Osteocyte (in vitro differentiated cells): ENCODE measurements at places on chromosomes 2 and 18. TPM values are rescaled to one million over a fixed set of nuclear protein-coding genes. Genes with fewer than 3 reads are reported as not detected.
A peak's percentile ranks its signal among the peaks of the same experiment; 100 is the strongest.

DNA sequence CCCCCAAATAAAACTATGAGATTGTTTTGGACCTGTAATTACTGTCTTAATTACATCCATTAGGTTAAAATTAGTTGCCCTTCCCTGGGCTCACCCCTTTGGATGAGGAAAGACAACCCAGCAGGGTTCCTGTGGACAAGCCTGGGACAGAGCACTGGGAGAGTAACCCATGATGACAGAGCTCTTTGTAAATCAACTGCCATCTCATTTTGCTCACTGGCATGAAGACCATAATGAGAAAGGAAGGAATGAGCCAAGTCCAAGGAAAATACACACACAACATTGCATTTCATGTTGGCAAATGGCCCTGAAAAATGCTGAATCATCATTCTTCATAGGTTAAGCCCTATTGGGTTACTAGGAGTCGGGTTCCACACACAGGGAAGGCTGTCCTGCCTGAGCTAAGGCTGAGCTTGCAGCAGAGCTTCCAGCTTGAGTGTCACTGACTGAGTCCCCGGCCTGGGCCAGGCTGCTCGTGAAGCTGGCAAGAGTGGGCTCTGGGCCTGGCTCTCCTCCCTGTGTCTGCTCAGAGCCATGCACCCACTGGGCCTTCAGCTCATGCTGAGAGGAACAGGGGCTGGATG, 94.1 kb upstream of the ACAA2 start:
- no peak for DNase-seq
- no peak overlapping the region for H3K4me3 ChIP-seq
- H3K27me3 ChIP-seq = peaks cover 4% of the 10 kb centered on the region
- no peak overlapping the region for H3K27ac ChIP-seq
- H3K36me3 ChIP-seq = no peaks in the 10 kb centered on the region
- H3K4me1 ChIP-seq = no peaks in the 10 kb centered on the region

DNA sequence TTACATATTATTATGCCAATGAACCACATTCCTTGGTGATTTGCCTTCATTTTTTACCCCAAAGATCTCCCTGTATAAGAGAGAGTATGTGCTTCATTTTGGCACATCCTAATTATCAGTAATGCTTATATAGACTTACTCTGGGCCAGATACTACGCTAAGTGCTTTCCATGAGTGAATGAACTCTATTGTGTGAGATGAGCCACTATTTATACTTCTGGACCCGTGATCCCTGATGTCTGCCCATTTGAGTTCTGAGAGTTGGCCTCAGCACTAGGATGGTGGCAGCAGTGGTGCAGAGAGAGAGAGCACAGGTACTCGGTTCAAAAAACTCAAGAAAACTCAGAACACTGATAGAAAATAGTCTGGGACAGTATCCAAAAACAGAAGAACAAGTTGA, 17.4 kb upstream of the KCMF1 start:
- H3K27ac ChIP-seq = no peak overlapping the region
- no peaks in the 10 kb centered on the region for H3K27me3 ChIP-seq
- no peak for DNase-seq

DNA sequence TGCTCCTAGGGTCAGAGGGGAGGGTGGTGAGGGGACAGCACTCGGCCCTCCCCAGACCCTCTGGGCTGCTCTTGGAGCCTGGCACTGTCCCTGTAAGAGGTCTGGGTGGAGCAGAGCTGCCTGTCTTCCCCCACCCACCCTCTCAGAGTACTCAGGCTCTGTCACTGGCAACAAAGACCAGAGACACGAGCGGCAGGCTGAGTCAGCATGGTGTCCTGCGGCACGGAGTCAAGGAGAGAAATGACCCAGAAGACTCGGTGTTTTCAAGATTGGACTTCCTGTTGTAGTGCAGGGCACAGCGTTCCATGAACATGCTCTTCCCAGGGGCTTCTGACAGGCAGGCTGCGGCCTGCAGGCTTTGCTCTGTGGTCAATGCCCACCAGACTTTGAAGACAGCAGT, 19.9 kb downstream of the SIGLEC15 start:
- no peak for DNase-seq
- peaks cover 19% of the 10 kb centered on the region for H3K36me3 ChIP-seq
- H3K4me1 ChIP-seq = peaks cover 9% of the 10 kb centered on the region
- H3K27ac ChIP-seq = no peak overlapping the region
- no peaks in the 10 kb centered on the region for H3K27me3 ChIP-seq

GRCh38 chr2:240021488-240022104, 3.5 kb downstream of the NDUFA10 start:
- H3K4me1 ChIP-seq = peaks cover 19% of the 10 kb centered on the region
- no peaks in the 10 kb centered on the region for H3K27me3 ChIP-seq
- H3K36me3 ChIP-seq = peaks cover 34% of the 10 kb centered on the region
- H3K27ac ChIP-seq = no peak overlapping the region
- DNase-seq = no peak
- H3K4me3 ChIP-seq = no peak overlapping the region

DNA sequence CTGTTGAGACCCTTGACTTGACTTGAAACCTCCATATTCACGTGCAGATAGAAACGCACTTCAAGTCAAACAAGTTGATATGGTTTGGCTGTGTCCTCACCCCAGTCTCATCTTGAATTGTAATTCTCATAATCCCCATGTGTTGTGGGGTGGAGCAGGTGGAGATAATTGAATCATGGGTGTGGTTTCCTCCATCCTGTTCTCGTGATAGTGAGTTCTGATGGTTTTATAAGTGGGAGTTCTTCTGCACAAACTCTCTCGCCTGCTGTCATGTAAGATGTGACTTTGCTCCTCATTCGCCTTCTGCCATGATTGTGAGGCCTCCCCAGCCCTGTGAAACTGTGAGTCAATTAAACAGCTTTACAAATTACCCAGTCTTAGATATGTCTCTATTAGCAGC, 21.4 kb downstream of the SLC3A1 start:
- peaks cover 25% of the 10 kb centered on the region for H3K4me1 ChIP-seq
- H3K36me3 ChIP-seq = no peaks in the 10 kb centered on the region
- H3K4me3 ChIP-seq = no peak overlapping the region
- no peak for DNase-seq
- H3K27me3 ChIP-seq = no peaks in the 10 kb centered on the region
- no peak overlapping the region for H3K27ac ChIP-seq

- no peak for DNase-seq
- no peaks in the 10 kb centered on the region for H3K4me1 ChIP-seq
- no peak overlapping the region for H3K27ac ChIP-seq
- no peaks in the 10 kb centered on the region for H3K36me3 ChIP-seq
- no peak overlapping the region for H3K4me3 ChIP-seq
- peaks cover 28% of the 10 kb centered on the region for H3K27me3 ChIP-seq
Measured at GRCh38 chr2:156845806-156846558, 409.8 kb downstream of the GPD2 start.

- no peaks in the 10 kb centered on the region for H3K36me3 ChIP-seq
- H3K4me1 ChIP-seq = no peaks in the 10 kb centered on the region
- no peak overlapping the region for H3K4me3 ChIP-seq
- no peak for DNase-seq
- peaks cover 5% of the 10 kb centered on the region for H3K27me3 ChIP-seq
Measured at GRCh38 chr2:151024696-151025251, 236.9 kb downstream of the RBM43 start.

GRCh38 chr2:146730882-146731281, 1113.9 kb upstream of the ACVR2A start:
- H3K4me1 ChIP-seq = no peaks in the 10 kb centered on the region
- H3K4me3 ChIP-seq = no peak overlapping the region
- H3K36me3 ChIP-seq = no peaks in the 10 kb centered on the region
- no peak overlapping the region for H3K27ac ChIP-seq
- peaks cover 7% of the 10 kb centered on the region for H3K27me3 ChIP-seq
- no peak for DNase-seq

DNA sequence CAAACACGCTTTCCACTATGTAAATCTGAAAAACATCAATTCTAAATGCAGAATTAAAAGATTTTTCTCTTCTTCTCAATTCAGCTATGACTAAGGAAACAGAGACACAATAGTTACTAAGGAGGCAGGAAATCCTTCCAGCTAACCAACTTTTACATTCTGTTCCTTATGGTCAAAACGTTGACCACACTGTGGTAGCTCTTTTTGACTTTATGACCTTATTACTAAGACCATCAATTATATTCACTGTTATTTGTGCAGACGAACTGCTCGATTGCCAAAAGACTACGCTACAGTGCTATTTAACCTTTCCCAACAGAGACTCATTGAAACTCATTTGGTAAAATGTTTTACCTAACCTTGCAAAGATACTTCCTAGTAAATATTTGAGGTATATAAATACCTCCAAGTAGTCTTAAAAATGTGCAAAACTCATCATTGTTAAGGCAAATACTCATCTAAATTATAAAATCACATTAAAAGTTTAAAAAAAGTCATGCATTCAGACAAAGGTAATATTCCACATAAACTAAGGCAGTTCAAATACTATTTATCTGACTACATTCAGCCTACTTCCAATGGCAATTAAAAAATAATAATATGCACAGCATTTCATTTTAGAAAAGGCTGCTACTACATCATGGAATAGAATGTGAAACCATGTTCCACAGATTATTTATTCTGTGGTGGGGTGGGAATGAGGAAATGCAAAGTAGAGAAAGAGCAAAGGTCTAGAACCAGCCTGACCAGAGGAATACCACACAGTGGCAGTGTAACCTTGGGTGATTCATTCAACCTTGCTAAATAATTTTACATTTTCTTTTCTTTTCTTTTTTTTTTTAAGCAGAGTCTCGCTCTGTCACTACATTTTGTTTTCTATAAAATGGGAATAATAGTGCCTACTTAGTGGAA, 139.9 kb downstream of the THADA start:
- H3K27me3 ChIP-seq = no peaks in the 10 kb centered on the region
- peaks cover 6% of the 10 kb centered on the region for H3K36me3 ChIP-seq
- no peak for DNase-seq
- peaks cover 75% of the 10 kb centered on the region for H3K4me1 ChIP-seq
- H3K27ac ChIP-seq = peak overlapping the region; percentile 58
- H3K4me3 ChIP-seq = no peak overlapping the region

- no peak overlapping the region for H3K27ac ChIP-seq
- peaks cover 15% of the 10 kb centered on the region for H3K36me3 ChIP-seq
- H3K4me1 ChIP-seq = no peaks in the 10 kb centered on the region
- no peak overlapping the region for H3K4me3 ChIP-seq
- DNase-seq = no peak
Measured at GRCh38 chr2:24539258-24539657, 48.2 kb downstream of the NCOA1 start.

DNA sequence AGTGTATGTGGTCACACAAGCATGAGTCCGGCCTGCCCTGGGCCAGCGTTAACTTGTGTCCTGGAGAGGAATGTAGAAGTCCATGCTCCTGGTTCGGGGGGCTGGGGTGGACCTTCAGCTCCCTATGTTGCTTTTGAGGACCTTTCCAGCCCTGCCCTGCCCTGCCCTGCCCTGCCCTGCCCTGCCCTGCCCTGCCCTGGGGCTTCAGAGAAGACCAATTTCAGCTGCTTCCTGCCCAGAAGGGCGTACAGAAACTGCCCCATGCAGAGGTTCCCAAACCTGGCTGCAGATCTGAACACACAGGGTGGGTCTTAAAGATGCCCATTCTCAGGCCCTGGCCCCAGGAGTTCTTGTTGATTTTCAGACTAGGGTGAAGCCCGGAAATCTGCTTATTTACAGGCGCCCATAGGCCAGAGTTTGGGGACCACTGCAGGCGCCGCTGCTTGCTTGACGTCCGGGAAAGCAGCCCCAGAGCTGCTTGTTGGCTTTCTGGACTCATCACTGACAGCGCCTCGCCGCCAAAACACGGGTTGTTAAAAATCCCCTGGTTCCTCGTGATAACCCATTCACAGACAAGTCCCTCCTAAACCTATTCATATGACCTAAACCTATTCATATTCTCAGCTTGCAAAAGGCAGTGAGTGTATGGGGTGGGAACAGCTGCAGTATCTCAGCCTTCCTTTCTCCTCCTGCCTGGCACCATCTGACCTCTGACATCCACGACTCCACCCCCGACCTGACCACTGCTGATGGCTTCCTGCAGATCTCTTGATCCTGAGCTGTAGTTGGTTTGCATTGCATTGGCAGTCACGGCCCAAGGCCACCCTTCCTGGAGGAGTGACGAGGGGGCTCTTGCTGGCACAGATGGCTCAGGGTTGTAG, 198.3 kb downstream of the GLI2 start:
- H3K4me1 ChIP-seq = peaks cover 64% of the 10 kb centered on the region
- DNase-seq = no peak
- no peak overlapping the region for H3K4me3 ChIP-seq
- no peaks in the 10 kb centered on the region for H3K27me3 ChIP-seq
- peaks cover 14% of the 10 kb centered on the region for H3K36me3 ChIP-seq
- peak overlapping the region; percentile 88 for H3K27ac ChIP-seq

DNA sequence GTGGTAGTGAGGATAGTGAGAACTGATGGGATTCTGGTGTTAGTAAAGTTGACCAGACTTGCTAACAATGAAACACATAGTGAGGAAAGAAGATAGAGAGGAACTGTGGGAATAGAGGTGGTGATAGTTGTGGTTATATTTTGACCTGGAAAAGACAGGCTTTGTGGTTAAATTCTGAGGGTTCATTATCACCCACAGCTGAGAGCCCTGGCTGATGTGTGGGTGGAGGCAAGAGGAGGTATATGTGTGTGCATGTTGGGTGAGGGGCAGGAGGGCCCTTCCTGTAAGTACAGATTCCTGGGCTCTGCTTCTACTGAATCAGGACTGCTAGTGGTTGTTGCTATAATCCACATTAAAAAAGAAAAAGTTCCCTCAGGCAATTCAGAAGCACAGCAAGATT, 26.2 kb upstream of the TMEM163 start:
- H3K27ac ChIP-seq = no peak overlapping the region
- H3K27me3 ChIP-seq = peaks cover 6% of the 10 kb centered on the region

DNA sequence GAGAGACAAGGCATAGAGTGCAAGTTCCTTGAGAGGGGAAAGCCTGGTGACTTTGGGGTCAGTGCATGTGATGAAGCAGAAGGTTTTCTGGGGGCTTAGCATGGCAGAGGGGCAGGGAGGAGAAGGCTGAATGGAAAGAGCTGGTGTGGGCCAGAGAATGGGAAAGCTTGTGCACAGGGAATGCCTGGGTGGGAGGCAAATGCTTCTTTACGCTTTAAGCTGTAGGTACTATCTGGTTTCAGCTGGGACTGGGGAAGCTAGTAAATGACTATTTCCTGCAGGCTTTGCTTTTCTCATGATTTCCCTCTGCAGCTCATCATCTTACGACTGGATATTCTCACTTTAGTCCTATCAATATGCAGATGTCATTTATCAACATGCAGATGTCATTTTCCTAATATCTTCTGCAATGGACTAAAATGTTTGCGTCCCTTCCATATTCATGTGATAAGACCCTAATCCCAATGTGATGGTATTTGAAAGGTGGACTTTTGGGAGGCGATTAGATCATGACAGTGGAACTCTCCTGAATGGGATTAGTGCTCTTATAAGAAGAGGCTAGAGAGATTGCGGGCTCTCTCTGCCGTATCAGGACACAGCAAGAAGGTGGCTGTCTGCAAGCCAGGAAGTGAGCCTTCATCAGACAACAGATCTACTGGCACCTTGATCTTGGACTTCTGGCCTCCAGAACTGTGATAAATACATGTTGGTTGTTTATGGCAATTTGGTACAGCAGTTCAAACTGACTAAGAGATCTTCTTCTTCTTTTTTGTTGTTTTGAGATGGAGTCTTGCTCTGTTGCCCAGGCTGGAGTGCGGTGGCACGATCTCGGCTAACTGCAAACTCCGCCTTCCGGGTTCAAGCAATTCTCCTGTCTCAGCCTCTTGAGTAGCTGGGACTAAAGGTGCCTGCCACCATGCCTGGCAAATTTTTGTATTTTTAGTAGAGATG, 50.1 kb downstream of the MYCN start:
- no peaks in the 10 kb centered on the region for H3K4me1 ChIP-seq
- no peak overlapping the region for H3K27ac ChIP-seq
- H3K36me3 ChIP-seq = no peaks in the 10 kb centered on the region
- H3K4me3 ChIP-seq = no peak overlapping the region
- DNase-seq = no peak

Gene RESP18
- not detected in 2 replicates for total RNA-seq

Gene ALPG
- total RNA-seq = not detected in 2 replicates

Gene TRAK2
- 36.2 and 38.7 TPM in 2 replicates for total RNA-seq

Gene ANKRD29
- total RNA-seq = not detected in 2 replicates

Gene DSG1
- total RNA-seq = not detected in 2 replicates

Gene IL1RL2
- 0.21 TPM in 1 of 2 replicates, not detected in the other for total RNA-seq

Gene PGAP1
- total RNA-seq = 21.3 and 22.4 TPM in 2 replicates
